ENCODE measurements at places on chromosomes 5 and 9. TPM values are rescaled to one million over a fixed set of nuclear protein-coding genes. Genes with fewer than 3 reads are reported as not detected.

Gene UGT3A1
- total RNA-seq, result not detected

DNA sequence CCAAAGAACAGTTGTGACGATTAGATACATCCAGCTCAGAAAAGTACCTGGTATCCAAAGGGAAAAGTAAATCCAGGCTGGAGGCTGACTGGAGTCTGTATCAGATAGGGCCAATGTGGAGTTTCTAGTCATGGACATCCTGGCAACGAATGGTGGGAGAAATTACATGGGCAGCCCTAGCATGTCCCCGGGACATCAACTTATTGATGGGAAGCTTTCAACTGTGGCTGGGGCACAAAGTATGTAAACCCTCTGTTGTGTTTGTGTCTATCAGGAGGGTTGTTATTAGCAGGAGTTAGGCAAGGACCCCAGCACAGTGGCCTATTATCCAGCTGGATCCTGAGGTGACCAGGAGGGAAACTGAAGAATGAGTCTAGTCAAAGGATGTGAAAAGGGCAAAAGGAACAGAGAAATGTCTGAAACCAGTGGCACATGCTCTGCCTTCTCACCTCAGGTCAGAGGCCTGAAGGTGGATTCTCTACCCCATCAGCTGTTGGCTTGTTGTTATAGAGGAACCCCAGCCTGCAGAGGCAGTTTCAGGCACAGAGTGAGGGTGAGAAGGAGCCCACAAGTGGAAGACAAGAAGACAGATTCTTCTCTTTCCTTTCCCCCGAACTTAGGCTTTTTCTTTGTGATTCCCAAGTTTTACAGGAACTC lies 19.9 kb downstream of the IFNW1 start:
- DNase-seq, result no peak
- peaks cover 8% of the 10 kb centered on the region for H3K4me1 ChIP-seq
- H3K27me3 ChIP-seq, result peaks cover 37% of the 10 kb centered on the region
- H3K27ac ChIP-seq, result no peak overlapping the region

DNA sequence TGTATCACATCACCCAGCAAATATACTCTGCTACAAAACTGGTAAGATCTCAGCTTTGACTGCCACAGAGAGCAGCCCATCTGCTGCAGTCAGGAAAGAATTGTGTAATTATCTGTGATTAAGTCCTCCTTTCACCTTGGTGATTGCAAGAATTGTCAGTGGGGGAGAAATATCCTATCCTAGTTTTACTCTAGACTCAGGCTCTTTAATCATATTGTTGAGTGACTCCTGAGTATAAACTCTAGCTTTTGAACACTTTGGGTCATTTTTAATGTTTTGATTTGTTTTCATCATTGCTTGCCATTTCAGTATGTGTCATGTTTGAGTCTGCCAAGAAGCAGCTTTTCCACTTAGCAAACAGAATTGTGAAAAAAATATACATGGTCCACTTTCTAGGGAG lies 32.1 kb downstream of the VCAN start:
- no peaks in the 10 kb centered on the region for H3K36me3 ChIP-seq
- peaks cover 13% of the 10 kb centered on the region for H3K27me3 ChIP-seq
- no peak overlapping the region for H3K4me3 ChIP-seq
- H3K4me1 ChIP-seq, result peaks cover 2% of the 10 kb centered on the region

GRCh38 chr5:143033535-143034250 lies 263.5 kb downstream of the ARHGAP26 start:
- peaks cover 17% of the 10 kb centered on the region for H3K36me3 ChIP-seq
- DNase-seq, result no peak
- no peaks in the 10 kb centered on the region for H3K27me3 ChIP-seq
- no peak overlapping the region for H3K4me3 ChIP-seq
- peaks cover 33% of the 10 kb centered on the region for H3K4me1 ChIP-seq

DNA sequence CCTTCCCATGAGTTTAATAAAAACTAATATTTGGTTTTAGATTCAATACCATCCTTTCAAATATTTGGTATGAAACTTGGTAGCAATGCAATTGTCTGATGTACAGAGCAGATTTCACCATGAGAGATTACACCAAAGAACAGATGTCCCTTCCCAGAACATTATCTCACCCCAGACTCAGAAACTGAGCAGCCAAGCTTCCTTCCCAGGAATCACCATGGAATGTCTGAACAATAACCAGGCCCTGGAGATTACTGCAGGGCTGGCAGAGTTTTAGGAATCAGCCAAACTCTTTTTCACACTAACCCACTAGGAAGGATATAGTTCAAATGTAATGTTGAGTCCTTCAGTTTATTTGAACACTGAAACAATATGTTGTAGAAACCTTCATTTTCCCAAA lies 23.9 kb downstream of the CLTA start:
- H3K36me3 ChIP-seq, result peaks cover 81% of the 10 kb centered on the region
- no peak overlapping the region for H3K4me3 ChIP-seq
- no peak overlapping the region for H3K27ac ChIP-seq
- no peak for DNase-seq

Gene CER1
- total RNA-seq, result not detected

- DNase-seq, result no peak
- H3K27me3 ChIP-seq, result peaks cover 16% of the 10 kb centered on the region
- no peak overlapping the region for H3K4me3 ChIP-seq
- H3K4me1 ChIP-seq, result no peaks in the 10 kb centered on the region
- no peaks in the 10 kb centered on the region for H3K36me3 ChIP-seq
- H3K27ac ChIP-seq, result no peak overlapping the region
Measured at GRCh38 chr9:89071591-89071990, 80.3 kb downstream of the S1PR3 start.

- H3K4me1 ChIP-seq, result peaks cover 71% of the 10 kb centered on the region
- no peak for DNase-seq
- peaks cover 46% of the 10 kb centered on the region for H3K36me3 ChIP-seq
Measured at GRCh38 chr5:54672871-54673270, 155.3 kb downstream of the SNX18 start.

GRCh38 chr9:122562134-122562760 lies 9.3 kb downstream of the OR1N2 start:
- no peak for DNase-seq
- no peak overlapping the region for H3K4me3 ChIP-seq
- peaks cover 22% of the 10 kb centered on the region for H3K27me3 ChIP-seq

GRCh38 chr5:32753051-32753450 lies 41.9 kb downstream of the NPR3 start:
- no peaks in the 10 kb centered on the region for H3K36me3 ChIP-seq
- no peaks in the 10 kb centered on the region for H3K4me1 ChIP-seq
- DNase-seq, result no peak
- H3K4me3 ChIP-seq, result no peak overlapping the region
- H3K27me3 ChIP-seq, result no peaks in the 10 kb centered on the region
- H3K27ac ChIP-seq, result no peak overlapping the region

Gene TMC1
- total RNA-seq, result not detected

Gene SPINK4
- total RNA-seq, result not detected

Gene F2RL1
- 0.89 TPM for total RNA-seq

GRCh38 chr5:135212361-135213026 lies 178.5 kb upstream of the PITX1 start:
- H3K36me3 ChIP-seq, result no peaks in the 10 kb centered on the region
- H3K4me1 ChIP-seq, result no peaks in the 10 kb centered on the region
- peaks cover 16% of the 10 kb centered on the region for H3K27me3 ChIP-seq
- DNase-seq, result peak; percentile 3
- H3K4me3 ChIP-seq, result no peak overlapping the region

Gene RNF183
- not detected for total RNA-seq

Gene ARL14EPL
- total RNA-seq, result not detected

Gene PTRH1
- total RNA-seq, result 11.0 TPM

DNA sequence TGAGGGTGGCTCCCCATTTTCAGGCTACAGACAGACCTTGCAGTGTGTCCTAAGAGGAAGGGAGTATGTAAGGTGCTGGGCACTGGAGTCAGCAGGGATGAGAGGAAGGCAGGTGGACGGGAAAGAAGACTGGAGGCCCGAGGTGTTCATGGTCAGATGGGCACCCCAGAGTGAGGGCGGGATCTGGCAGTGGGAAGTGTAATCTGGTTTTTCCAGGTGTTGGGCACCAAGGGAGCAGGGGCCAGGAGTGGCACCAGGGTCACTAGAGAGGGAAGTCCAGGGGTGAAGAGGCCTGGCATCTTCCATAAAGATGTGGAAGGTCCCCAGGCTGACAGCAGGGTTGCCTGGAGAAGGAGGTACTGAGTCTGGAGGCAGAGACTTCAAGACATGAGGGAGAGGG lies 29.7 kb downstream of the PITX1 start:
- DNase-seq, result no peak
- no peaks in the 10 kb centered on the region for H3K4me1 ChIP-seq
- H3K4me3 ChIP-seq, result no peak overlapping the region
- H3K27me3 ChIP-seq, result no peaks in the 10 kb centered on the region
- no peak overlapping the region for H3K27ac ChIP-seq
- no peaks in the 10 kb centered on the region for H3K36me3 ChIP-seq

DNA sequence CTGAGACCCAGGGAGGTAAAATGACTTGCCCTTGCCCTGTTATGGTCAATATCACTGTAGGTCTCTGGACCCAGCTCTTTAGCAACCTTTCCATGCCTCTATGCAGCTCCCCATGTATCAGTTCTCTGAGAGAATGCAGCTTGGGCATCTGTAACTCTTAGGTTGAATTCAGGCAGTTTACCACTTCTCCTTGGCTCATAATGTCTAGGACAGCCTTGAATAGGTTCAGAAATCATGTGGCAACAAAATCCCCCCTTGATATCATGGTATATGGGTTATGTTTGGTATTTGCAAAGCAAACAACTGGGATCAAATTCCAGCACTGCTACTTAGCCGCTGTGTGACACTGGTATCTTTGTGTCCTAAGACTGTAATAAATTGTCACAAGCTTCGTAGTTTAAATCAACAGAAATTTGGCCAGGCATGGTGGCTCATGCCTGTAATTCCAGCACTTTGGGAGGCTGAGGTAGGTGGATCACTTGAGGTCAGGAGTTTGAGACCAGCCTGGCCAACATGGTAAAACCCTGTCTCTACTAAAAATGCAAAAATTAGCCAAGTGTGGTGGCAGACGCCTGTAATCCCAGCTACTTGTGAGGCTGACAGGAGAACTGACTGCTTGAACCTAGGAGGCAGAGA lies 10.7 kb upstream of the SUB1 start:
- no peaks in the 10 kb centered on the region for H3K27me3 ChIP-seq
- H3K27ac ChIP-seq, result no peak overlapping the region
- no peak overlapping the region for H3K4me3 ChIP-seq

Gene FBP2
- not detected for total RNA-seq

Gene ECM2
- not detected for total RNA-seq

Gene TNFSF15
- 2.0 TPM for total RNA-seq

Gene CDKN2A
- total RNA-seq, result 16.6 TPM

DNA sequence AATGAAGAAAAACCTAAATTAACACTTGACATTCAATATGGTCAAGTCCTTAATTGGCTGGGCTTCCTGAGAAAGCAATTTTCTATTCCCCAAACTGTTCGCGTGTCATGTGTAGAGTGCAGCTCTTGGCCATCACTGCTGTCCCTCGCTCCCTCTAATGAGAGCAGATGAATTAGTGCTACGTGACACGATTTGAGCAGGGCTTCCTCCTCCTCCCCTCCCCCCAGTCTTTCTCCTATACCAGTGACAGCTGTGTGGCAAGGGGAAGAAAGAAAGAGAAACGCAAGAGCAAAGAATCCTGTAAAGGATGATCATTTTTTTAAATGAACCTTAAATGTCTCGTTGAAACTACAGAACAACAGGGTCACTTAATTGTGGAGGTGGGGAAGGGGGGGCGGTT lies 159.6 kb downstream of the BNC2 start:
- H3K27me3 ChIP-seq, result no peaks in the 10 kb centered on the region
- no peaks in the 10 kb centered on the region for H3K4me1 ChIP-seq
- no peak overlapping the region for H3K27ac ChIP-seq
- DNase-seq, result no peak
- no peak overlapping the region for H3K4me3 ChIP-seq
- no peaks in the 10 kb centered on the region for H3K36me3 ChIP-seq

GRCh38 chr5:131242728-131243255 lies 21.1 kb upstream of the CDC42SE2 start:
- H3K36me3 ChIP-seq, result peaks cover 19% of the 10 kb centered on the region
- no peak for DNase-seq
- H3K4me1 ChIP-seq, result peaks cover 2% of the 10 kb centered on the region

Gene SEMA6A
- not detected for total RNA-seq

Gene GABRB2
- total RNA-seq, result not detected

Gene SLC6A19
- not detected for total RNA-seq

- peak overlapping the region; percentile 9 for H3K27ac ChIP-seq
- no peak for DNase-seq
- no peaks in the 10 kb centered on the region for H3K27me3 ChIP-seq
- H3K36me3 ChIP-seq, result peaks cover 38% of the 10 kb centered on the region
Measured at GRCh38 chr5:1099926-1100663, 11.8 kb downstream of the SLC12A7 start.

GRCh38 chr9:83384214-83384613 lies 154.0 kb downstream of the FRMD3 start:
- H3K27ac ChIP-seq, result no peak overlapping the region
- no peaks in the 10 kb centered on the region for H3K27me3 ChIP-seq
- DNase-seq, result no peak
- H3K4me3 ChIP-seq, result no peak overlapping the region
- no peaks in the 10 kb centered on the region for H3K4me1 ChIP-seq

DNA sequence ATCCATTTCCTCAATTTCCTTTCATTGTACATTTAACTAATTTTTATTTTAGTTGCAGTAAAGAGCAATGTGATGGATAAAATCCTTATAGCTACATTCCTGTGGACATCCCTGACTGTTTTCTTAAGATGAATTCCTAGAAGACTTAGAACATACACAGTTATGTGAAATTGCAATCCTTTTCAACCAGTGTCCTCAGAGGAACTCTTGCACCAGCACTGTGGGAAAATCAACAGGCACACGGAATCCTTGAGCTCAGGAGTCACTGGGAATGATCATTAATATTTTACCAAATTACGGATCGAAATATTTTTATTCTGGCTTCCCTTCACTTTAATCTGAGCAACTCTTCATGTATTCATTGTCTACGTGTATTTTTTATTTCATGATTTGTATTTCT lies 901.9 kb upstream of the WWC1 start:
- H3K27me3 ChIP-seq, result no peaks in the 10 kb centered on the region
- H3K36me3 ChIP-seq, result no peaks in the 10 kb centered on the region
- no peaks in the 10 kb centered on the region for H3K4me1 ChIP-seq
- H3K4me3 ChIP-seq, result no peak overlapping the region
- H3K27ac ChIP-seq, result no peak overlapping the region
